ENCODE measurements at places on chromosomes 7 and 10. TPM values are rescaled to one million over a fixed set of nuclear protein-coding genes. Genes with fewer than 3 reads are reported as not detected.
A peak's percentile ranks its signal among the peaks of the same experiment; 100 is the strongest.

MYH16 gene
- total RNA-seq = not detected

FIGNL1 gene
- total RNA-seq = 37.4 TPM

C10orf95 gene
- not detected for total RNA-seq

EPHB6 gene
- total RNA-seq = 28.6 TPM

ZNF655 gene
- 92.7 TPM for total RNA-seq

GHRHR gene
- not detected for total RNA-seq

DNA sequence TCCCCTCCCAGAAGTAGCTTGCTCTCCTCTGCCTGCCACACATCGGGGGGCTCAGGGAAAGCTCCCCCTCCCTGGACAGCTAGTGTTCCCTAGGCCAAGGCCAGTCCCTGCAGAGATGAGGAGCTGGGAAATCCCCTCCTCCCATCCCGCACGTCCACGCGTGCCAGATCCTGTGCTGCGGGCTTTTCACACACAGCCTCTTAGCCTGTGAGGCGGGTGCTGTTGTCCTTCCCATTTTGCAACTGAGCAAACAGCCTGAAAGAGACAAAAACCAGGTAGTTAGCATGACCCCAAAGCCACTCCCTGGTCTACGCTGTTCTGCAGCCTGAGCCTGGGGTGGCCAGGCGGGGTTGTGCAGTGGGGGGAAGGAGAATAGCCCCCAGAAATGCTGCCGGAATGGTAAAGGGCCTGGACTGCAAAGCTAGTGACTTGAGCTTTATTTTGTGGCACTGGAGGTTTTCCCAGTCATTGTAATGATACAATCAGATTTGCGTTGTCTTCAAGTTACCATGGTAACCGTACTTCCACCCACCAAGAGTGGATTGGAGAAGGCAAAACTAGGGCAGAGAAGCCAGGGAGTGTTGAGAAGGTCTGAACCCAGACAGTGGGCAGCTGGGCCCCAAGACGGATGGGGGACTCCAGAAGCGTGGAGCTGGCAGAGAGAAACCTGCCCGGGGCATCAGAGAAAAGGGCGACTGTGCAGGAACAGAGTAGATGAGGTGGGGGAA is 98.6 kb upstream of the KCTD7 start:
- H3K27me3 ChIP-seq = no peaks in the 10 kb centered on the region
- no peak for DNase-seq
- peaks cover 3% of the 10 kb centered on the region for H3K36me3 ChIP-seq
- H3K4me1 ChIP-seq = no peaks in the 10 kb centered on the region

GRCh38 chr10:129949411-129949810 is 14.7 kb downstream of the EBF3 start:
- DNase-seq = no peak
- no peak overlapping the region for H3K27ac ChIP-seq
- no peaks in the 10 kb centered on the region for H3K4me1 ChIP-seq
- H3K4me3 ChIP-seq = no peak overlapping the region

- H3K27me3 ChIP-seq = no peaks in the 10 kb centered on the region
- DNase-seq = no peak
- no peak overlapping the region for H3K4me3 ChIP-seq
These were observed 98.0 kb downstream of the NPY start for GRCh38 chr7:24381894-24382505.

- H3K27ac ChIP-seq = no peak overlapping the region
- no peaks in the 10 kb centered on the region for H3K27me3 ChIP-seq
- no peak overlapping the region for H3K4me3 ChIP-seq
These were observed 737.9 kb downstream of the INHBA start for GRCh38 chr7:40965016-40965415.

DNA sequence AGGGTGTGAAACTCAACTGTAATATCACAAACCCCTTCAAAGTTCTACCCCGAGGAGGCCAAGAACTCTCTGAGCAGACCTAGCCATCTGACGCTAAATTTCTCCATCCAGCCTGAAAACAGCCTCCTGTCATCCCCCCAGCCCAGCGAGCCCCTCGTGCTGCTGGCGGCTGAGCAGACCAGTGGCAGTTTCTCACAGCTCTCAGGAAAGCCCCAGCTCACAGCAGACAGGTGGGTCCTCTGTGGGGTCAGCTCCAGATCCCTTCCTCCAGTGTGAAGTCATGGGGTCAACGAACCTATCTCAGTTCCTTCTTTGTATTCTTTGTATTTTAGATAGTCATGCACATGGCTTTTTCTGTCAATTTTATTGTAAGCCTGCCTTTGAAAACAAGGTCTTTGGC is 7.8 kb downstream of the GARIN1A start:
- no peaks in the 10 kb centered on the region for H3K4me1 ChIP-seq
- peaks cover 6% of the 10 kb centered on the region for H3K27me3 ChIP-seq
- H3K36me3 ChIP-seq = no peaks in the 10 kb centered on the region
- no peak overlapping the region for H3K27ac ChIP-seq

- DNase-seq = no peak
- H3K27ac ChIP-seq = no peak overlapping the region
- H3K4me1 ChIP-seq = peaks cover 3% of the 10 kb centered on the region
- no peaks in the 10 kb centered on the region for H3K36me3 ChIP-seq
- no peak overlapping the region for H3K4me3 ChIP-seq
- no peaks in the 10 kb centered on the region for H3K27me3 ChIP-seq
These were observed 24.0 kb upstream of the KMT2C start for GRCh38 chr7:152459724-152460251.

GRCh38 chr7:80847895-80848294 is 71.0 kb downstream of the SEMA3C start:
- H3K36me3 ChIP-seq = no peaks in the 10 kb centered on the region
- no peak for DNase-seq
- H3K4me3 ChIP-seq = no peak overlapping the region
- H3K27ac ChIP-seq = no peak overlapping the region
- no peaks in the 10 kb centered on the region for H3K27me3 ChIP-seq
- no peaks in the 10 kb centered on the region for H3K4me1 ChIP-seq

DNA sequence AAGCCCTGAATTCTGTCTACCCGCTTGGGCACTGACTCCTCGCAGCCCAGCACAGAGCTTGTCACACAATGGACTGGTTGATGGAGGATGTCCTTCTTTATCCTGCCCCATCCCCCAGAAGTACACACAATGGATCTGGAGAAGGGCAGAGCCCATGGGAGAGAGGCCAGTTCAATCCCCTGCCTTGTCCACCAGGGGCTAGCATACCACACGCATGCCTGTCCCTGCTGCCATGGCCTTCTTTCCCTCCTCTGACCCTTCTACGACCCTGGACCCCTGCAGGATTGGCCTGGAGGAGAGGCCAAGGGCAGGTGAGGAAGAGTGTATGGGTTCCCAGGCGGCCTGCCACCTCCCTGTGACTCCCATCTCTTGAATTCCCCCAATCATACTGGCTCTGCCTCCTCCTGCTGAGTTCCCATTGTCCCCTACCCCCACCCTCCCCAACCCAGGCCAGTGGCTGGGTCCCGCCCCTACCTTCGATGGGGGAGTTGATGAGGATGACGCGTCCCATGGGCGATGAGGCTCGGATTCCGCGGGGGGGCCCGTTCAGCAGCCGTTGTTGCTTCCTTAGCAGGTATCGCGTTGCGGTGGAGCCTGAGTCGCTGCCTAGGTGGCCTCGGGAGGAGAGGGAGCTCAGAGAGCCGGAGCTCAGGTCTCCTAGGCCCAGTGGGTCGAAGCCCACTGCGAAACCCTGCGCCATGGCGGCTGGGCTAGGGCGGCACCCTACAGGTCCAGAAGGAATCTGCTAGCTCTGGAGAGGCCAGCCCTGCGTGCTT is 1.2 kb downstream of the PDZD7 start:
- H3K4me3 ChIP-seq = no peak overlapping the region
- peaks cover 12% of the 10 kb centered on the region for H3K27me3 ChIP-seq
- peaks cover under 1% of the 10 kb centered on the region for H3K36me3 ChIP-seq
- peaks cover 17% of the 10 kb centered on the region for H3K4me1 ChIP-seq

GRCh38 chr7:36985866-36986400 is 261.6 kb upstream of the AOAH start:
- H3K4me3 ChIP-seq = no peak overlapping the region
- peaks cover 12% of the 10 kb centered on the region for H3K36me3 ChIP-seq
- no peaks in the 10 kb centered on the region for H3K27me3 ChIP-seq
- peaks cover 19% of the 10 kb centered on the region for H3K4me1 ChIP-seq

- no peaks in the 10 kb centered on the region for H3K36me3 ChIP-seq
- H3K27ac ChIP-seq = no peak overlapping the region
- no peaks in the 10 kb centered on the region for H3K27me3 ChIP-seq
- no peak overlapping the region for H3K4me3 ChIP-seq
These were observed 232.5 kb upstream of the MDFIC start for GRCh38 chr7:114689406-114689805.

GRCh38 chr7:23680414-23681405 is 711 bp downstream of the FAM221A start:
- peaks cover 17% of the 10 kb centered on the region for H3K4me1 ChIP-seq
- H3K27ac ChIP-seq = peak overlapping the region; percentile 80
- peak overlapping the region; percentile 85 for H3K4me3 ChIP-seq
- H3K36me3 ChIP-seq = no peaks in the 10 kb centered on the region
- peak; percentile 50 for DNase-seq
- peaks cover 6% of the 10 kb centered on the region for H3K27me3 ChIP-seq

- no peaks in the 10 kb centered on the region for H3K27me3 ChIP-seq
- H3K27ac ChIP-seq = no peak overlapping the region
- DNase-seq = no peak
- H3K36me3 ChIP-seq = peaks cover 69% of the 10 kb centered on the region
- H3K4me3 ChIP-seq = no peak overlapping the region
These were observed 16.9 kb downstream of the PRKRIP1 start for GRCh38 chr7:102413091-102413490.

- no peak overlapping the region for H3K27ac ChIP-seq
- no peak for DNase-seq
- H3K36me3 ChIP-seq = no peaks in the 10 kb centered on the region
- peaks cover 3% of the 10 kb centered on the region for H3K27me3 ChIP-seq
- no peak overlapping the region for H3K4me3 ChIP-seq
- no peaks in the 10 kb centered on the region for H3K4me1 ChIP-seq
These were observed 11.6 kb downstream of the FRG2B start for GRCh38 chr10:133614830-133615580.

DNA sequence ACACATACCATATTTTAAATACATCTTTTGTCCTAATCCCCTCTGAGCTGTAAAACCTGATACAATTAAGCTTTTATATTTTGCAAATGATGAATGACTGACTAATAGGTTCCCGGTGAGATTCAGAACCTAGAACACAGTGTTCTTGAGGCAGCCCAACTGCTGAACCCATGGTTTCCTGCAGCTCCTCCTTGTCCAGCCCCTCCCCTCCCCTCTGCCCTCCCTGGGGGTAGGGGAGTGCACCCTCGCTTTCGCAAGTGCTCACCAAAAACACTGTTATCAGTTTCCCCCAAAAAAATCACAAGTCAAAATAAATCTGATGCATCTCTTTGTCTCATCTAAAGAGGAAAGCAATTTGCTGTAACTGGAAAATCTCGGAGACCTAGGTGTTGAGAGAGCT is 602.8 kb downstream of the KCNMA1 start:
- peaks cover 2% of the 10 kb centered on the region for H3K27me3 ChIP-seq
- no peaks in the 10 kb centered on the region for H3K4me1 ChIP-seq
- no peak overlapping the region for H3K4me3 ChIP-seq
- no peak for DNase-seq

DNA sequence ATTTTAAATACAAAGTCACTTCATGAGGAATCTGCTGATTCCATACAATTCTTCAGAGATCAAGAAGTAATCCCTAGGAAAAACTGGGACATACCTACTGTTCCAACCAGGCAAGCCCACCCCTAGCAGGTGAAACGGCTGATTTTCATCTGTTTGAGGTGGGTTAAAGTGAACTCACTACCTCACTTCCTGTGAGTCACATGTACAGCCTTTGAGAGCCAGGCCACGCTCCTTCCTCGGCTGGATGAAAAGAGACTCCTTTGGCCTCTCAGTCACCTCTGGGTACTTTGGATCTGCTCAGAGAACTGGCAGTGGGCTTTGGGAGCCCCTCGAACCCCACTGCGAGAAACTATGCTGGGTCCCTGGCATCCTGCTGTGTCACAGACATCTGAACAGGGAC is 68.2 kb downstream of the CHST15 start:
- no peak for DNase-seq
- no peak overlapping the region for H3K4me3 ChIP-seq
- H3K36me3 ChIP-seq = no peaks in the 10 kb centered on the region
- peak overlapping the region; percentile 12 for H3K27ac ChIP-seq
- no peaks in the 10 kb centered on the region for H3K27me3 ChIP-seq

DNA sequence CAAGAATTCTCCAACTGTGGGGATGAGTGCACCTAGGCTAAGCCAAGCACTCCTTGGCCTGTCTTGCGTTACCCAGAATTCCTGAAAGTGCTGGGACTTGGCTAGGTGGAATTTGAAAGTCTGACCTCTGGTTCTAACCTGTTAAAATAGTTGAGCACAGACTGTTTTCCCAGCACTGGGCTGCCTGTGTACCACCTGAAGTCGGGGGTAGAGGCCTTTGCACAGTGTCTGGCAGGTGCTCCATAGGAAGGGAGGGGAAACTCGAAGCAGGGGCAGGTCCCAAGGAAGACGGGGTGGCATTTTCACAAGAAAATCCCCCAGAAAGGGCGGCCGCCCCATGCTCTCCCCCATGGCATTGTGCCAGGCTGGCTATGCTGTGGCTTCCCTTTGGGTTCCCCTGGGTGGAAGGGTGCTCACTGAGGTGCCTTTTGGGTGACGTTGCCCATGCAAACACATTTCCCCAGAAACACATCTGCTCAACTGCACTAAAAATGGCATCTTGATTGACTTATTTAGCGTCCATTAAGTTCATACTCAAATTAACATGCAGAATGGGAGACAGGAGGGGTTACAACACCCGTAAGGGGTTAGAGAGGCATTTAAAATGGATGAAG is 62.9 kb downstream of the SYPL1 start:
- H3K4me3 ChIP-seq = no peak overlapping the region
- no peak for DNase-seq
- H3K4me1 ChIP-seq = no peaks in the 10 kb centered on the region
- H3K36me3 ChIP-seq = no peaks in the 10 kb centered on the region
- no peak overlapping the region for H3K27ac ChIP-seq
- peaks cover 14% of the 10 kb centered on the region for H3K27me3 ChIP-seq

GRCh38 chr7:100049441-100050291 is at the start of gene ZSCAN21:
Gene ZSCAN21, plus strand, starts transcription at chr7:100049774. Its CDS starts 7,233 bp downstream, at chr7:100057007.
- peak within 1 kb of the TSS; percentile 97 for H3K27ac ChIP-seq
- peaks cover 30% of the 10 kb centered on the region for H3K4me1 ChIP-seq
- no peaks in the 10 kb centered on the region for H3K27me3 ChIP-seq
- DNase-seq = peak; percentile 79

GRCh38 chr10:101322266-101323108 is 31.5 kb upstream of the BTRC start:
- no peak for DNase-seq
- no peak overlapping the region for H3K27ac ChIP-seq
- H3K4me3 ChIP-seq = no peak overlapping the region
- H3K4me1 ChIP-seq = no peaks in the 10 kb centered on the region
